ENCODE measurements at places on chromosomes 7 and 10. TPM values are rescaled to one million over a fixed set of nuclear protein-coding genes. Genes with fewer than 3 reads are reported as not detected.

DNA sequence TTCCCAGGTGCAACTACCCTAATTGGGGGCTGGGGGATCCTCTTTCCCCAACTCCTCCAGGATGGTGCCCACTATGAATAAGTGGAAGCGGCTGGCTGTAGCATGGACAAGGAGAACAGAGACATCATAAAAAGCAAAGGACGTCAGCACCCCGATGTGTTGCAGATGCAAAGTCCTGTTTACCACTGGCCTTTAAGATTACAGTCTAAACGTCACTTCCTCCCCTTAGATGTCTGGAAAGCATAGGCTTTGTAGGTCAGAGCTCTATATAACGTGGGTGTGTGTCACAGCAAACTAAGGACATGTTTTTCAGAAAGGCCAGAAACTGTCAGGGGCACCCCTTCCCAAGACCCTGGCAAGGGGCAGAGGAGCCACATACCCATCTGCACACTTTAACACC lies 7.9 kb downstream of the COBL start:
- no peak for DNase-seq

Gene MRC1
- not detected for total RNA-seq

Gene TRIL
- total RNA-seq = not detected

Gene TCERG1L
- total RNA-seq = not detected

GRCh38 chr7:144584726-144585125 lies 181.2 kb upstream of the NOBOX start:
- DNase-seq = no peak

Gene AGR3
- total RNA-seq = not detected

GRCh38 chr10:84588971-84589370 lies 260.6 kb downstream of the CCSER2 start:
- DNase-seq = no peak

GRCh38 chr10:96719850-96720421 lies 378 bp downstream of the PIK3AP1 start:
- no peak for DNase-seq
